BJ (cell line): ENCODE measurements at places on chromosomes 4 and X.

DNA sequence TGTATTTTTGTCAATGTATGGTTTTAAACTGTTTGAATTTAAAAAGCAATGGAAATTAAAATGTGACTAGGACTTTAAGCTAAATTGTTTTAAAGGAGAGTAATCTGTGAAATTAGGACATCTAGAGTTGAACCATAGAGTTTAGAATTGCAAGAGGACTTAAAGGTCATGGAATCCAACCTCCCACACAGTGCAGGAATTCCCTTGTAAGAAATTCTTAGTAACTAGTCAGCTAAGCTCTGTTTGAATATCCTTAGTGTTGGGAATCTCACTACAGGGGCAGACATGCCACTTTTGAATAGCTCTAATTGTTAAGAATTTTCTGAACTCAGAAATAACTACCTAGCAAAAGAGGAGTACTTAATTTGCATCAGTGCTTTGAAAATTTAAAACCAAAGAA lies 292.9 kb downstream of the IL1RAPL1 start:
- DNase-seq = no peak

DNA sequence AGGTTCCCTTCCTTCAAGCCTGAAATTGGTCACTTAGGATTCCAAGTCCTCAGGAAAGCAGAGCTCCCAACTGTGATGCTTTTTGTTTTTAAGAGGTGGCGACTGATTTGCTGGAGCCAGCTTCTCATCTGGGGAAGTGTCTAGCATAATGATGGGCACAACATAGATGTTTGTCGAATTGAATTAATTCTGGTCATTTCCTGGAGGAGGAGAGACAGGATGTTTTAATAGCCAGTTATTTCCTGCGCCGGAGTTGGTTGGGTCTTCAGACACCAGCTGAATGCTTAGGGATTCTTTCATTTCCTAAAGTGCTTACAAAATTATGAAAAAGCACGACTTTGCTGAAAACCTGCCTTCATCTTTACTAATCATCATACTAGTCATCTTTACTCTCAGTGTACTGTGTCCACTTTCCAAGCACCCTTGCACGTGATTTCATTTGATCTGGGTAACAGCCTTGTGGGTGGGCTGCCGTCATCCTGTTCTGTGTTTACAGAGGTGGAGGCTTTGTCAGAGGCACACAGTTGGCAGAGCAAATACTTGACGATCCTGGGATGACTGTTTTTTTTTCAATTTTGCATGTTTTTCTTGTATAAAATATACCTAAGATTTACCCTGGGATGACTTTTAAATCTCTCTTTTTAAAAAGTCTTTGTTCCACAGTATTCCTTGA lies 49.5 kb downstream of the RGS12 start:
- peak; percentile 26 for DNase-seq

- DNase-seq = no peak
Measured at GRCh38 chr4:96703265-96703664, 863.4 kb downstream of the PDHA2 start.

DNA sequence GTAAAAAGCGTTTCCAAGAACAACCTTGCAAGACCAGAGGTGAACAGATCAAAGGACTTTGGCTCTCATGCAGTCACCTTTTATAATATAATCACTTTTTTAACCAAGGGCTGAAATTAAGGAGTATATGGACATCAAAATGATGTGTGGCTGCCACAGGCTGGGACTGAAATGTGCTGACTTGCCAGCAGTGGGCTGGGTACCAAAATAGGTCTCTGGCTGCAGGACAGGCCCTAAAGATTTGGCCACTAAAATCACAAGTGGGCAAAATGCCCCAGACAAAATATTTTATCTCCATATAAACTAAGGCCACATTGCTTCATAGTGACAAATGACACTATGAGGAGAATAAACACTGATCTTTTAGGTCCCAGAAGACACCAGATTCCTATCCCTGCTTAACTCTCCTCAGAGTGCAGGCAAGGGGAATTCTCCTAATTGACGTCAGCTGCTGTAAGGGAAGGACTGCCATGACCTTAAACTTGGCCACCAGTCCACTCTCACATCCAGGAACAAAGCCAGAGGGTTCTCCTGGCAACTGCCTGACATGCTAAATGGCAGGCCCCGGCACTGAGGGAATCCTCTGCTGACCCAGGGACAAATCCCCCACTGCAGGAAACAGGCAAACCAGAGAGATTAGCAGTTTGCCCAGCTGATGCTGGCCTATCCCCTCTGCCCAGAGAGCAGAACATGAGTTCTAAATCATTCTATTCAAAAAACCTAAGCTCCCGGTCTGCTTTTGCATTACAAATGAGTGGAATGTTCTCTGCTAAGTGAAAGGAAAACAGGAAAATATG lies 155.8 kb downstream of the PPP3CA start:
- DNase-seq = peak; percentile 54

DNA sequence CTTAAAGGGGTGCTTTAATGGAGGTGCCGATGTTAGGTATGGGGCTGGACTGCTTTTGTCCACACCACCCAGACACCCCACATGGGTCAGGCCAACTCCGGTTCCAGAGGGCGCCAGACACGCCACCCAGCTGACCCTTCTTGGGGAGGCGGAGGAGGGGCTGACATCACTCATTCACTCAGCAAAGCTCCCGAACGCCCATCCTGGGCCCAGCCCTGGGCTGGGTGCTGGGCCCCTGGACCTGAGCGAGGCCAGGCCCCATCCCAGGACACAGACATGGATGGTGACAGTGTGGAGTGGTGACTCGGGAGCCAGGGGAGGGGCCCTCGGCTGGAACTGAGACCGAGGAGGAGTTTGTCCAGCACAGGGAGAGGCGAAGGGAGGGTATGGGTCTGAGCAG lies 28.1 kb downstream of the MAN2B2 start:
- DNase-seq = no peak
